ENCODE measurements at places on chromosomes 6 and 20. TPM values are rescaled to one million over a fixed set of nuclear protein-coding genes. Genes with fewer than 3 reads are reported as not detected.

DNA sequence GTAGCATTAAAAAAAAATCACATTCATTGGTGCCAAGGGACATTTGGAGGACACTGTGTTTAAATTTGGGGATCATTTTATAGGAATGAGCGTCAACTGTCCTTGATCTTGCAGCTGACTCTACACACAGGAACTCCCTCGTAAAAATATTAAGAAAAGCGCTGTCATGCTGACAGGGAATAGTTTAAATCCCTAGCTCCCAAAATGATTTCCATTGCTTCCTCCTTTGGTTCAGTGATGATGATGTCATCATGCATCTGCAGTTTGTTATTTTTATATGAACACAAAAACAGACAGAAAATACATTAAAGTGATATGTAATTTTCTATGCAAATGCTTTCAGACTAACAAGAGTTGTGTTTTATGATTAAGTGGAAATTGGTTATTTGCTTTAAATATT, 275.6 kb downstream of the BTBD9 start:
- DNase-seq: no peak

TMC2 gene
- total RNA-seq: not detected

TREM1 gene
- total RNA-seq: not detected

DNA sequence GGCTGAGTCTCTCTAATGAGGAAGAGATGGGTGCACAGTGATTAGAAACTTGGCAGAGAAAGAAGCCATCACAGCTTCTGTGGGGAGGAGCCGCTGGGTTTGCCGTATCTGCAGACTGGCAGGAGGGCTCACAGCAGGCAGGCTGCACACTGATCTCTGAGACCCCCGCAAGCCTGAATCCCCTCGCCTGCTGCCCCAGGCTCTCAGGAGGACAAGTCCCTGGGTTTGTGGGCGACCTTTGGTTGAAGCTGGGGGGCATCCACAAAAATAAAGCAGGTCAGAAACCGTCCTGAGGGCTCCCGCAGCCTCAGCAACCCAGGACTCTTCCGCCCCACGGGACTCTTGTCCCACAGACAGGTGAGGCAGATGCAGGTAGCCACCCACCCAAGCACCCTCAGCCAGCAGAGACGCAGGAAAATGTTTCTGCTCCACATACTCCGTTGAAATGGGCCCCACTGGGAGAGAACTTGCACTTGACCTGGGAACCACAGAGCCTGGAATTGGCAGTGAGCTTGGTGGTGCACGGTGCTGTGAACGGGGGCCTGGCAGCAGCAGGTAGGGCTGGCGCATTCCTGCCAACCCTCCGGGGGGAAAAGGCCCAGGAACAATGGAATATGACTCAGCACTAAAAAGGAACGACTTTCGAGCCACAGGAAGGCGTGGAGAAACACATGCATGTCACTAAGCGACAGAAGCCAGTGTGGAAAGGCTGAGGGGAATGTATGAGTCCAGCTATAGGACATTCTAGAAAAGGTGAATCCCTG, 89.9 kb downstream of the YTHDF1 start:
- DNase-seq: no peak

GRCh38 chr6:12911427-12911826, 194.9 kb downstream of the PHACTR1 start:
- DNase-seq: no peak

DNA sequence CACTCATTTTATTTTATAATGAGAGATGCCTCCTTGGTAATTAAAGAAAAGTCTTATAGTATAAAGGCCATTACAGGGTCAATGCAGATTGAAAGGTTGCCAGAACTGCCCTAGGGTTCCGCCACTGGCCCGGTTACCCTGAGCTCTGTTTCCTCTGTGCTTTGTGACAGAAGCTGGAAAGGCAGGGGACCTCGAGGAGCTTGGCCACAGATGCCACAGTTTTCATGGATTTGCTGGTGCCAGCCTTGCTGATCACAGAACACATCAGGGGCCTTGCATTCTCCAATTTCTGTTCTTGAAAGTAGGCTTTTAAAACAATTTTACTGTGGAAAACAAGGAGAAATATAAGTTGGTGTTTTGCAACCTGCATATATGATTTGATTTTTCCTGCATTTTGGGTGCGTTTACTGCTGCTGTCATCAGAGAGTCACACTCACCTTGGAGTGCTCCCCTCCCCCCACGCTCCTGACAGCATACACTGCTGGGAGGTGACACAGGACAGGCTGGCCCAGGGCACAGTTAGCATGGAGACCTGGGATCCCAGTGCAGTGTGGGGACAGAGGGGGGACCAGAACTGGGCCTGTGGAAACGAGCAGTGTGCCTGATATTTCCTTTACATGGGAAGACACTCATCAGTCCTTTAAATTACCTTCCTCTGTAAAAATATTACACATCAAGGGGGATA, 142.8 kb downstream of the CFAP61 start:
- no peak for DNase-seq

GRCh38 chr6:6656287-6656686, 67.8 kb downstream of the LY86 start:
- DNase-seq: no peak

- no peak for DNase-seq
Measured at GRCh38 chr6:105179244-105180065, at the start of gene POPDC3. POPDC3 (minus strand) TSS chr6:105180014; CDS start chr6:105161909, 18,105 bp downstream.

DNA sequence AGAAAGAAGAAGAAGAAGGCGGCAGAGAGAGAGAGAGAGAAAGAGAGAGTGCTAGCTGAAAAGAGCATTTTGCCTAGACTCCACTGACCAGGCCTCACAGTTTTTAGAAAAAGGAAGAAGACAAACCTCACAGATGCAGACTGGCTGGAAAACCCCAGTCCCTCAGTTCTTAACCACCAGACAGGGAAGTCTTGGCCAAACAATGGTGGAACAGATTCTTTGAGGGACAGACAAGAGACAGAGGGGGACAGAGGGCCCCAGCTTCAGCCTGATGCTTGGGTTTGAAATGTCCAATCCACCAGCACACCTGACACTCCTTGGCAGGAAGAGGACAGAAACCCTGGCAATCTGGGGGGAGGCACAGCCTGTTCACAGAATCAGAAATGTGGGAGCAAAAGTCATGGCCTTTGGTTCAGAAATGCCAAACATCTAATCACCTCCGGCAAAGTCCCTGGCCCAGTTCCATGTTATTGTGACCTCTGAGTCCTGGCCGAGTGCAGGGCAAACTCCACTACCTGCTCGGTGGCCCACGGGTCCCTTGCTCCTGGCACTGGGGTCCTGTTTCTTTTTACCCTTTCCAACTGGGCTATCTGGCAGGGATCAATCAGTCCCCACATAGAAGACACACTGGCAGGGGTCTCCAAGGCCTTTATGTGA, 235.2 kb downstream of the LY86 start:
- no peak for DNase-seq

GRCh38 chr6:108115598-108116058, 41.1 kb upstream of the OSTM1 start:
- no peak for DNase-seq

GRCh38 chr20:5045906-5046305, 44.6 kb upstream of the SLC23A2 start:
- no peak for DNase-seq

All from ascending aorta (tissue), 2 donors.